NCI-H1092 treated with DMSO at 0.1 percent for 48 hours (cell line): ENCODE measurements at places on chromosomes 12 and 14.

DNA sequence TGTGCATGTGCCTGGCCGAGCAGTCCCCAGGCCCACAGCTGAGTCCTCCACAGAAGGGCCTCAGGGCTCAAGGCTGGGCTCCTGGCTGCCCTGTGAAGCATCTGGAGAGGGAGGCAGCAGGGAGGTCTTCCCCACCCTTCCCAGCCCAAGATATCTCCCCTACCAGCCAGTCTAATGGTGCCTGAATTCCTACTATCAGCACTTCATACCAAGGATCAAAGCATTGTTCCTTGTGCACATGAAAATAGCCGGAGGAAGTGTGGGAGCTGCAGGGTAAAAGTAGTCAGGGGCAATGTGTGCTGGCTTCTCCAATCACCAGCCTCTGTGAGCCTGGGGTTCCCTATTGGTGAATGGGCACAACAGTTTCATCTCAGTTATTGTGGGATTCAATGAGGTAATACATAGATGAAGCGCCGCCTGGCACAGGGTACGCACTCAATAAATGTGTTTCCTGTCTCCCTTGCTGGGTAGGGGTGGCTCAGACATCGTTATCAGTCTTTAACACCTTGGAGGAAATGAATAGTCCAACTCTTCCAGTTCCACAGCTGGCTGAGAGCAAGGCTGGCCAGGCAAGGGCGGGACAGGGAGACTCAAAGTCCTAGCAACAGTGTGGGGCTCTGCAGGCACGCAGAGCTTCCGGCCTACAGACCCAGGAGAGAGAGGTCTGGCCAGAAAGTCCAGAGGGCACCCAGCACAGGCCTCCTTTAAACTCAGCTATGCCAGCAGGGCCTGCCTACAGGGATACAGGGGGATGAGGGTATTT is 39.1 kb upstream of the PNMA1 start:
- DNase-seq, result no peak

GRCh38 chr12:93098077-93098476 is 169.0 kb upstream of the EEA1 start:
- DNase-seq, result no peak

GRCh38 chr14:78075555-78076277 is 94.5 kb upstream of the NRXN3 start:
- peak; percentile 55 for DNase-seq

- no peak for DNase-seq
These were observed 256.3 kb downstream of the TMTC2 start for GRCh38 chr12:82942991-82943401.

- no peak for DNase-seq
These were observed 4.5 kb upstream of the RNASE4 start for GRCh38 chr14:20679907-20680306.

- DNase-seq, result peak; percentile 15
These were observed 10.6 kb downstream of the GRIP1 start for GRCh38 chr12:66668311-66668710.
